Activated CD8-positive, alpha-beta memory T cell treated with anti-CD3 and anti-CD28 coated beads for 1 hour (primary cell): ENCODE measurements at places on chromosomes 12 and 14.

- DNase-seq: no peak
Observed at GRCh38 chr14:50943261-50943942, 881 bp downstream of the PYGL start.

DNA sequence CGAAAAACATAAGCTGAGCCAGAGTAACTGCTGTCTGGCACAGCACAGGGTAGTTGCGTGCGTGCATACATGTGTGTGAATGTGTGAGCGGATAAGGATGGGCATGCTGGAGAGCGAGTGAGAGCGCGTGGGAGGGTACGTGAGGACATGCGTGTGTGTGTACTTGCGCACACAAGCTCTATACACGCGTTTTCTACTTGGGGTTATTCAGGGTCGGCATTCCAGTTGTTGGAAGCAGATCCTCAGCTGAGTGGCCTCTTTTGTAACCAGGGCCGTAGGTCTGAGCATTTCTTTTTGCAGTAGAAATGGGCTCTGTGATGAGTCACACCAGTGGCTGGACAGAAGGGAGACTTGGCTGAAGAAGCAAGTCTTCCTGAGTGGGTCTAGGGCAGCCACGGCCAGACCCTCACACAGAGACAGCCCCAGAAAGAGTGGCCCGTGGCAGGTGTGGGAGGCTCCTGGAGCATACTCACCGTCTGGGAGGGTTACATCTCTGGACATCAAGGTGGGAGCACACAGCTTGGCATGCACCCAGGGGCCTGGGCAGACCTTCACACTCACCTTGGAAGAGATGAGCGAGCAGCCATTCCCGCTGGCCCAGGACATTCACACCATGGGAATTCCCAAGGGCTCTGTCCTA is 78.0 kb downstream of the LRRC74A start:
- no peak for DNase-seq

- no peak for DNase-seq
Observed at GRCh38 chr12:22691319-22691718, 66.3 kb downstream of the ETNK1 start.

GRCh38 chr12:24599736-24600135 is 349.2 kb downstream of the BCAT1 start:
- no peak for DNase-seq

DNA sequence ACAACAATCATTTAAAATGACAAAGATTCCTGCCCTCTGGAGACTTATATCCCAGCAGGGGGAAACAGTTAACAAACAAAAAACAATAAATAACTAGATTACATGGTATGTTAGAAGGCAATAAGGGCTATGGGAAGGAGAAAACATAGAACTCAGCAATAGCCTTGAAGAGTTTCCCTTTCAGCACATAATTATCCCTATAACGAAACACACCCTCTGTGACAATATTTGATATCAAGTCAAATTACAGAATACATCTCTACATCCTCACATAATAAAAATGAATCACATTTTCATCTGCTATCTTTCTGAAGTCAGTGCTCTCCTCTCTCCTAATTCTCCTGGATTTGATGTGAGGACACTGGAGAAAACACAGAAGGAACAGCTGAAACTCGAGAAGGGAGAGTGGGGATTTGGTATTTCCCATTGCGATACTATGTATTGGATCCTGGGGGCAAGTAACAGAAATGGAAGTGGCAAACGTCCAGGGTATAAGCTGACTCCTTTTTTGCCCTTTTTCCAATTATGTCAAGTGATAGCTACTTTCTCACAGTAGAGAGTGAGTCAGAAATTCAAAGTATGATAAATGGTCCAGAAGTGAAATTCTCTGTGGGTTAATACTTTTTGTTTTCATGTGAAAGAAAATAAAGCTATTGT is 9.7 kb upstream of the PTGER2 start:
- DNase-seq: no peak

- DNase-seq: no peak
Observed at GRCh38 chr14:71651228-71651627, 281.0 kb upstream of the RGS6 start.

DNA sequence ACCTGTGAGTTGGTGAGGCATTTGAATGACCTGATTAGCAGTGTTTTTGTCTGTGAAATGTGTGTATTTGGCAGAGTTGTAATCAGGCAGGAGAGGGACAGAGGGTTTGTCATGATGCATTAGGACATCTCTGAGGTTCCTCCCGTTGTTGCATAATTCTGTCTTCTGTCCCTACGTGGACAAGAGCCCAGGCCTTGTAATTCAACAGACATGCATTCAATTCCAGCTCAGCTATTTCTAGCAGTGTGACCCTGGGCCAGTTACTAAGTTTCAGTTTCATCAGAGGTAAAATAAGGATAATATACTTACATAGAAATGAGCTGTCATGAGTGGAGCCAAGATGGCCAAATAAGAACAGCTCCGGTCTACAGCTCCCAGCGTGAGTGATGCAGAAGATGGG is 208.6 kb downstream of the SLC38A4 start:
- DNase-seq: no peak

DNA sequence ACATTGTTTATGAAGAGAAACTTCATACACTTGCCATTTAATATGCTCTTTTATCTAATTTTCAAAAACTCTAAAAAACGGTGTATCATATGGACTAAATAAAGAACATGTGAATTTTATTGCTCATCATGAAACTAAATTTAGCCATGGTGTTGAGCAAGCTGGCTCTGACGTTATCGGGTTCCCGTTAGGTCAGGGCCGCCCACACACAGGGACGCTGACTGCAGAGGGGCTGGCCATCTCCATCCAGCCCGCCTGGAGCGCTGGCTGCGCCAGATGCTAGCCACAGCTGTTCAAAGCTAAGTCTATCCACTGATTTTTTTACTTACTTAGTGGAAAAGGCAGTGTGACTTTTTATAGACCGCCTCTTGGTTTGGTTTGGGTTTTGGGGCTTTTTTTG is 36.5 kb upstream of the DYNC1H1 start:
- DNase-seq: no peak

DNA sequence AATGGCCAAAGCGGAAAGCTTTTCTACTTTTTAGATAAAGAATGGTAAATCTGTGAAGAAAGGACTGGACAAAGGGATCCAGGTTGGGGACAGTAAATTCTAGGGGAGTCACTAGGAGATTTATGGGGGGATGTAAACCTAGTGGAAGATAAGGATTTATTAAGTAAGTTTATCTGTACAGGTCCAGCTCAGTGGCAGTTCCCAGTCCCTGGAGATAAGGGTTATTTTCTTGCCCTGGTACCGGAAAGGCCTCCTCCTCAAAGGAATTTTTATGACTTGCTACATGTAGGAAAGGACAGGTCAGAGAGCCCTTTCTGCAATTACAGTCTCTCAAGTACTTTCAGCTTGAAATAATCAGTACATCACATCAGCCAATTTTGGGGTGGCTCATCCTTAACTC is 72.6 kb upstream of the BICD1 start:
- DNase-seq: no peak

- no peak for DNase-seq
Observed at GRCh38 chr14:83441801-83442200, 1908.1 kb upstream of the SEL1L start.

- DNase-seq: no peak
Observed at GRCh38 chr14:29587046-29587445, 340.6 kb downstream of the PRKD1 start.

DNA sequence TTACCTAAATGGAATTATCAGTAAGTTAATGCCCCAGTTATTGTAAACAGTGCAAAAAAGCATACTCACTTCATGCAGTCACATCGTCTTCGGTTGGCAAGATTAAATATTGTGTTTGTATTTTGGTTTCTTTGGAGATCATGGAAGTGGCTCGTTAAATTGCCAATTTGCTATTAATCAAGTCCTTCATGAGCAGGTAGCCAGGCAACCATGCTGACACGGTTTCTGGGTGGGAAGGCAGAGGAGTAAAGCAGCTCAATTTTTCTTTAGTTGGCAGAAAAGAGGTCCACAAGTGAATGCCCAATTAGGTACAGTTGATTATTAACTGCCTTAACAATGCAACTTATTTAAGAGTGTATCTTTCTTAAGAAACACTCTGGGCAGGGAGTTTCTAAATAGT is 43.9 kb downstream of the PPP4R3A start:
- no peak for DNase-seq

GRCh38 chr12:76216585-76217472 is 131.4 kb downstream of the BBS10 start:
- no peak for DNase-seq

GRCh38 chr14:35046751-35047536 is 872 bp downstream of the FAM177A1 start:
- no peak for DNase-seq

GRCh38 chr14:23021434-23021833 is 11.5 kb upstream of the C14orf93 start:
- DNase-seq: no peak
